Stimulated activated naive CD8-positive, alpha-beta T cell treated with anti-CD3 and anti-CD28 coated beads, Interleukin-15, Interleukin-2, amounts not matched to agents 100 U/mL and 50 U/mL, for 24 hours (primary cell): ENCODE measurements at places on chromosomes 16 and 17.

DNA sequence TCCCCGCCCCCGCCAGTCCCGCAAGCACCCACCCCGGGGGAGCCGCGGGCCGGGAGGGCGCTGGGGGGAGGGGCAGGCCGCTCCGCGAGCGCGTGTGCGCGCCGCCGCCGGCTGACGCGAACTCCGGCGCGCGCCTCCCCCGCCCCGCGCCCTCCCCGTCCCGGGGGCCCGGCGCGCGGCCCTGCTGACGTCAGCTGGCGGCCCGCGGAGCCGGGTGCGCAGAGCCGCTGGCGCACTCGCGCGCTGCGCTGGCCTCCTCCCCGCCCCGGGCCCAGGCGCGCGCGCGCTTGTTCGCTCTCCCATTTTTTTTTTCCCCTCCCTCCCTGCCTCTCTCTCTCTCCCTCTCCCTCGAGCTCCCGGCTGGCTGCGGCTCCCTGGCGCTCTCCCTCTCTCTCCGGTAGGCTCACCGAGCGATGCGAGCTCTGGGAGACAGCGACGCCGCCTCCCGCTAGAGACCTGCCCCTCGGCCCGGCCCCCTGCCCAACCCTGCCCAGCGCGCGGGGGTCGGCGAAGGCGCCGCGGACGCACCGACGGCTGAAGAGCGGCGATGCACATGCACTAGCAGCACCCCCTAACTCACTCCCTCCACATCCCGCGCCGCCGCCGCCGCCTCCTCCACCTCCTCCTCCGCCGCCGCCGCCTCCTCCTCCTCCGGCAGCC, at the start of gene GNAO1:
GNAO1 (plus strand) TSS at position 334 of the 660 bp plus-strand sequence. CDS start 747 bp downstream, outside the sequence.
- peak; percentile 72 for DNase-seq

DNA sequence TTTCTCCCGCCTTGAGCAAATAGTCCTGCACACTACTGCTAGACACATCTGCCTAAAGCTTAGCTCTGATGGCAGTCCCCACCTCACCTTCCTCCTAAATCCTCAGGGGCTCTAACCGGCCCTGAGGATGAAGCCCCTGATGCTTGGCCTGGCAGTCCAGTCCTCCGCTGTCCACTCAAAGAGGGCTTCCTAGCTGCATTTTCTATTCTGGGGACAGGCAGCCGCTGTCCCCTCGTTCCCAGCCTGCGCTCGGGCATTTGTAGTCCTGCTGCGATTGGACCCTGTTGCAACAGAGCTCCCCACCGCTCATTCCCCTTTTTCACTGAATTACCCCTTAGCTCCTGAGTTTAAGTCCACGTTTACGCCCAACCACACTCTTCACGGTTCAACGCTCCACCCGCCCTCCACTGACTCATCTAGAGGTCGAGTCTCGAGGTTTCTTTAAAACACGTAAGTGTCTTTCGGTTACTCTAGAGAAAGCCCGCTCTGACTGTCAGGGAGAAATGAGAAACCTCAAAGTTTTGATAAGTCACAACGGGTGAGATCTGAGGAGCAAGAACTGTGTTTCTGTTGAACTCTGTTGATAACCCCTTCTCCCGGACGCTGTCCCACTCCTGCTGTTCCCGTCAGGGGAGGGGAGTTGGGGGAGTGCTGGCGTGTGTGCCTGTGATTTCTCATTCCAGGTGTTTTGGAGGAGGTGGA, 4.5 kb downstream of the CCR7 start:
- peak; percentile 81 for DNase-seq

DNA sequence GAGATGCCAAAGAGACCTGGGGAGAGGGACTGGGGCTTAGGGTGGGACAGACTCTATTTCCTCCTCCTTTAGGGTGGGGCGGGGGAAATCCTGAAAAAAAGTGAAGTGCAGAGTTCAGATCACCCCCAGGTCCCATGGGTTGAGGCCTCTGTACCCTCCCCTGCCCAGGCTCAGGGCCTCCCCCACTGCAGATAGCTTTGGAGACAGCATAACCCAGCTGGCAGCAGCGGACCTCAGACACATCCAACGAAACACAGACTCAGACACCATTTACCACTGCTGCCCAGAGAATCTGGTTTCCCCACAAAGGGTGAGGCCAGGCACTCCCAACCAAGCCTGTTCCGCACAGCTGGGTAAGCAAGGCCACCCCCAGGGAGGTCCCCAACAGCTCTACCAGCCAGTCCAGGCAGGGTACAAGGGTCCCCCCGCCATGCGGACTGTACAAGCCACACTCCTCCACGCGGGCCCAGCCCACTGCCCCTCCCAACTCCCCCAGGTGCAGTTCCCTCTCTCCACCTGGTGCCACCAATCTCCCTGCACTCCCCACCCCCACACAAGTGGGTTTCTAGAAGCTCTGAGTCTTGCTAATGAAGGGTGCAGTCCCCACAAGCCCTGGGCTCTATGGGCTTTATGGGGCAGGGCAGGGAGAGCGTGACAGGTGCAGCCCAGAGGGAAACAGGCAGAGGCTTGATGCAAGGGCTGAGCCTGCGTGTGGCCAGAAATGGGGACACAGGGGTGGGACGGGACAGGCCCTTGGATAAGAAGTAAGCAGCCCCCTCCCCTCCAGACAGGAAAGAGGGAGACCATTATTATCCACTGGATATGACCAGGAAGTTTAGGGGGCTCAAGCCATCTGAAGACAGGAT, 8.9 kb downstream of the RHBDF2 start:
- peak; percentile 61 for DNase-seq

DNA sequence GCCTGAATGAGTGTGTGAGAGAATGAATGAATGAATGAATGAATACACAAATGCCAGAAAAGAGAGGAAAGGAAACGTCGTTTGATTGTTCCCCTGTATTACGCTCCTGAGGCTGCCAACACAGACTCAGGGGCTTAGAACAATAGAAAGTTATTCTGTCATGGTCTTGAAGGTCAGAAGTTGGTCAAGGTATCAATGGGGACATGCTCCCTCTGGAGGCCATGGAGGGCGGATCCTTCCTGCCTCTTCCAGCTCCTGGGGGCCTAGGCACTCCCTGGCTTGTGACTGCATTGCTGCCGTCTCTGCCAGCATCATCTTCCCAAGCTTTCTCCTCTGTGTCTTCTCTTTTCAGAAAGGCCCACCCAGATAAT, 1.5 kb upstream of the SLC38A8 start:
- DNase-seq = no peak

- no peak for DNase-seq
These were observed 32.2 kb downstream of the ELAC2 start for GRCh38 chr17:12985431-12986293.
